ENCODE measurements at places on chromosomes 13 and 19.
A peak's percentile ranks its signal among the peaks of the same experiment; 100 is the strongest.

- peak; percentile 10 for DNase-seq
Observed at GRCh38 chr19:588741-589692, 664 bp upstream of the HCN2 start.

DNA sequence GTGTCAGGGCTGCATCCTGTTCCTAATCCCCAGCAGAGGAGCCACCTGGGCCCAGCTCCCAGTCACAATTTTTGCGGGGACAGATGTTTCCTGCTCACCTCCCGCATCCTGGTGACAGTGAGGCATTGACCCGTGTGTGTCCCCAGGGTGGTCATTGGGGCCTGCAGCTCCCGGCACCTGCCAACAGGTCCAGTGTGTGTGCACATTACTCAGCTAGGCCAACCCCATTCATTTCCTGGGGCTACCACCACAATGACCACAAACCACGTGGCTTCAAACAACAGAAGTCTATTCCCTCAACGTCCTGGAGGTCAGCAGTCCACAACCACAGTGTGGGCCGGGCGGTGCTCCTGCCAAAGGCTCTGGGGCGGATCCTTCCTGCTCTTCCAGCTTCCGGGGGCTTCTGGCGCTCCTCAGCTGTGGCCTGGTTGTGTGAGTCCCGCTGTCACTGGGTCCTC is 11.9 kb upstream of the F2RL3 start:
- peak; percentile 12 for DNase-seq

DNA sequence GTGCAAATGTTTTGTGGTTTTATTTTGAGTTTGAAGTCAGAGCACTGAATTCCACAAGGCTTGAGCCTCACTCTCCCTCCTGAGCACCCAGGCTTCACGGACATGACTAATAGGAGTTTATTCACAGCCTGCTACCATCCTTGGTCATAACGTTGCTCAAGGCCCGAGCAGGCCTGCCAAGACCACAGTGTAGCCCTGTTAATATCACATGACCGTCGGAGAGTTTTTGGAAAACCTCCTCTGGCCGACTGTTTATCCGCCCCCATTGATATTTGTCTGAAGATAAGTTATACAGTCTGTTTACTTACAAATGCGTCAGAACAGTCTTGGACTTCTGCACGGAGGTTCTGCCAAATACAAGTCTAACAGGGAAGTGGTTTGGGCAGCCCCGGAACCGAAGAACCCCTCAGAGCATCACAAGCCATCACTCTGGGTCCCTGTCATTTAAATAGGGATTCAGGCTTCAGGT is 89.9 kb downstream of the COL4A2 start:
- peak; percentile 100 for DNase-seq

DNA sequence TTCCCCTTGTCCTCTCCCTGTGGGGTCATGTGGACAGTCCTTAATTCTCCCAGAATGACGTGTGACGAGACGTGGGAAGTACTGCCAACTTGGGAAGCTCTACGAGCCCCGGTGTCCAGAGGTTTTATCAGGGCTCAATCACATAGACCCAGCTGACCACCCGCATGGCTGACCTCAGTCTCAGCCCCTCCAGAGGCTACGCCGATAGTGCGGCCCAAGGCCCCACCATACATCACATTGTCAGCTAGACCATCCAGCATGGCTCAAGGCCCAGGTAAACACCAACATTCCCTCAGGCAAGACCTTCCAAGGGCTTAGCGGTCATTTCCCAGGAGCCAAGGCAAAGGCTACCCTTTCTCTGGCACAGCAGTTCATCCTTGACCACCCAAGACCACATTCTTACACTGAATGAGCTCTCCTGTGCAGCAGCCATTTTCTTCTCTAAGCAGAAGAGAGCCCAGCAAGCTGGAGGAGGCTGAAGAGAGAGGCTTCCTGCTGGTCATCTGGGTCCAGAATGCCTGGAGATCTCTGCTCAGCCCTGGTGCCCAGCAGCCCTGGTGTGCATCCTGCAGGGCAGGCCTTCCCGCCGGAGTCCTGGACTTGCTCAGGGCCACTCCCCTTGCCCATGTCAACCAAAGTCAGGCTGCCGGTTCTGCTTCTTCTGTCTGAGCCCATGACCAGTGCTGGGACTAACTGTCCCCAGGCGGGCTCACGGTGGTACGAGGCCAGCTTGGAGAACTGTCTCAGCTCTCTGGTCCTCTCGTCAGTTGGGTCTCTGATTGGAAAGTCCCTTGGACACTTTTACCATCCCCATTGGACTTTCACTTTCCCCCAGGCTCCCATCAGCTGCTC is 7.9 kb upstream of the F10 start:
- no peak for DNase-seq

- peak; percentile 72 for DNase-seq
Observed at GRCh38 chr19:47697863-47698609, 15.2 kb upstream of the EHD2 start.

- peak; percentile 52 for DNase-seq
Observed at GRCh38 chr13:96052656-96053002, 572 bp downstream of the UGGT2 start.

DNA sequence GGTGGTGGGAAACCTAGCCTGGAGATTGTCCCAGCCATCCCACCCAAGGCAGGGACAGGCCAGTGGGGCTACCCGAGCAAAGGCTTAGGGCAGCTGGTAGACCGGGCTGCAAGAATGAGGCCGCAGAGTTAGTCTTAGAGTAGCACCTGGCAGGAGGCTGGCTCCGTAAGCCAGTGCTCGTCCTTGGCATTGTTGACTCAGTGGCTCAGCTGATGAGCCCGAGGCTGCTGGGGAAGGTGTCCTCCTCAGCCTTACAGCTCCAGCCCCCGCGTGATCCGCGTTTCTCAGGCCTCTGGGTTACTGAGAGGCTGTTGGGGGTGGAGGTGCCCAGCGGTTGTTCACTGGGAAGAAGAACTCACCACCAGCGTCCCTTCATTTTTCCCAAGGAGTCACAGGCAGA is 24.7 kb downstream of the PPP1R37 start:
- no peak for DNase-seq

GRCh38 chr13:35393886-35394285 is 82.6 kb downstream of the MAB21L1 start:
- DNase-seq, result no peak

GRCh38 chr19:33248954-33249613 is 23.4 kb upstream of the SLC7A10 start:
- no peak for DNase-seq

DNA sequence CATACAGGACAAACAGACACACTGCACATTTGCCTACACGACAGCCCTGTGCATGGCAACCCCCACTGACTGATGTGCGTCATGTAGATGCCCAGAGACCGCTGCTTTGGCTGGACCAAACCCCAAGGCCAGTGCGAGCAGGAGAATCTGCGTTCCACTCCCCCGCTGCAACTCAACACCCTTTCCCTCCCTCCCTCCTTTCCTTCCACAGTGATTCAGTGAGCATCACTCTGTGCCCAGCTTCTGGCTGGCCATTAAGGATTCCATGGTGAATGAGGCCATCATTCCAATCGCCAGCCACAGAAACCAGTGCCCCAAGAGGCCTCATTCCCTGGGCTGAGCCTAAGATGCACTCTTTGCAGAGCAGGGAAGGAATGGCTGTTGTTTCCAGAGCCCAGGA is 61.6 kb downstream of the GSX1 start:
- no peak for DNase-seq

GRCh38 chr13:48571126-48571913 is 38.4 kb upstream of the RCBTB2 start:
- DNase-seq, result peak; percentile 19

DNA sequence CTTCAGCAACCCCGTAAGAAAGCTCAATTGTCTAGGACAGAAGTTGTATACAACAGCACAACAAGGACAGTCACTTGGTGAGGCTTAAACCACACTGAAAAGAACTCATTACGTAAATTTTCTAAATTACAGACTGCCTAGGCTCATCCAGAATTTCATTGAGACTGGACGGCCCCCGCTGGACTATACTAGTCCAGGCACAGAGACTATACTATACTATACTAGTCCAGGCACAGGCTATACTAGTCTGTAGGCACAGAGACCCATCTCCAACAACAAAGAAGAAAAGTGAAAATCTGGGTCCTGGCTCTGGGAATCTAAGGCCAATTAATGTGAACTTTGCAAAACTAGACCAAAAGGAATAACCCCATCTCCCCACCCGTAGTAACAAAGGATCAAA is 700 bp downstream of the ZNF816 start:
- DNase-seq, result no peak

DNA sequence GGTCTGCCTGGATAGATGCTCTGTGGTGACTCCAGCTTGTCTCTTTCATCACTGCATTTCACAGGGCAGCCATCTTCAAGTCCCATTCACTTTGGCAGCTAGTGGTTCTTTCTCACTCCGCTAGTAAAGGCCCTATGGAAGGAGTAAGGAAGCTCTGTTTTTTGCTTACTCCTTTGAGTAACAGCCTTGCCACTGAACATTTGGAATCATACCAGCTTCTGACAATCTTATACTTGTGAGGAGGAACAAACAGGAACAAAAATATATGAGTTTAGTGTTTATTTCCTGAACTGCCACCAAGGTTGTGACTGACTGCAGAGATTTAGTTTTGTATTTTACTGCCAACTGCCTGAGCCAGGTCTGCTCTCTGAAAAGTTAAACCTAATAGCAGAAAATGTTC is 38.7 kb downstream of the KCTD4 start:
- DNase-seq, result no peak

- DNase-seq, result no peak
Observed at GRCh38 chr13:102145750-102146149, 256.1 kb downstream of the FGF14 start.

GRCh38 chr13:45630791-45631190 is 15.3 kb upstream of the ERICH6B start:
- peak; percentile 79 for DNase-seq

DNA sequence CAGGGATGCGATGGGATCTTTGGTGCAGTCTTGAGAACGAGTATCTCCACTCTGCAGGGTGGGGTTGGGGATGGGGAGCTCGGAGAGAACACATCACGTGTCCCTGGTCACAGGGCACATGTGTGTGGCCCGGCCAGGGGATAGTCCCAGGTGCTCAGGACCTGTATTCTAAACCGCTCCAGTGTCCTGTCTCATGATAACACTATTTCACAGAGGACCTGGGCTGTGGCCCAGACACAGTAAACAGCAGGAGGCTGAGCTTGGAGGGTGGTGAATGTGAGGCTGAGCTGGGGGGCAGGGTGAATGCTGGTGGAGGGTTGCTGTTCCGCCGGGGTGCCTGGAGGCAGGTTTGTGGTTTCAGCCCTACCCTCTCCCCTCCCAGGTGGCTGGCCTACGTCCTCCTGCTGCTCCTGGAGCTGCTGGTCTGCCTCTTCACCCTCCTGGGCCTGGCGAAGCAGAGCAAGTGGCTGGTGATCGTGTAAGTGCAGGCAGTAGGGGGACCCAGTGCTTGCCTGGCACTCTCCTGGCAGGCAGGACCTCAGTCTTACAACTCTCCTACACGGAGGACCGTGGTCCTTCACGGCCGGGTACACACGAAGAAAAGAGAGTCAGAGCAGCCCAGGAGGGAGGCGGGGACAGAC is 11.1 kb downstream of the TTYH1 start:
- DNase-seq, result no peak

DNA sequence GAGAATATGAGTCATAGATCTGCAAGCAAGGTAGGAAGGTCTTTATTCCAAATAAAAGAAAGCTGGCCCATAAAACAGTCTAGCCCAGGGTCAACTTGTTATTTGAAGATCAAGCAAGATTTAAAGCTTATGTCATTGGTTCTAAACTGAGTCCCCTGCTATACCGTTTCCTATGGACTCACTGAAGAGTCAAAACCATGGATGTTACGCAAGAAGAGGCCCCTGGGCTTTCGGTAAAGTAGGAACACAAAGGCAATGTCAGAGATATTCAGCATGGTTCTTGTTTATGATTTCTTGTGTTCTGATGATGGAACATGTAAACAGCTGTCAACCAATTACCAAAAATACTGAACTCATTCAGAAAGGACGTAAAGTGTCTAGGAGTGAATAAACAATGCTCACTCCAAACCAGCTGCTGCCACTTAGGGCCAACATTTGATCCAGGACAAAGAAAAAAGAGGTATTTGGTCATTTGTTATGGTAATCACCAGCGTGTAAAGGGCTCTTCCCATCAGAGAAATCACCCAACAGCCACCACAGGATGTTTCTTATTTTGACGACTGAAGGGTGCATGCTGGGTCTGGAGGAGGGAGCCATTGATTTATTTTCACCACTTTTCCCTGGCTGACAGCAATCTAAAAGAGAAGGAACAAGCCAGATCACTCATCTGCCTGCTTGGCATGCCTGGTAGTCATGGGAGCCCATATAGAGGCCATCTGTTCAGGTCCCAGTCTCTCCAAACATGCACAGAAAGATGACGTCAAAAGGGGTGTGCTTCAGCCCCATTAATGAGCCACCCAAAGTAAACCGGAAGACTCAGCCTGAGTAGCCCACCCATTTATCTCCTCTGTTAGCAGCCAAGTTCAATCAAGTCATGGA is 68.3 kb downstream of the FGF14 start:
- no peak for DNase-seq

DNA sequence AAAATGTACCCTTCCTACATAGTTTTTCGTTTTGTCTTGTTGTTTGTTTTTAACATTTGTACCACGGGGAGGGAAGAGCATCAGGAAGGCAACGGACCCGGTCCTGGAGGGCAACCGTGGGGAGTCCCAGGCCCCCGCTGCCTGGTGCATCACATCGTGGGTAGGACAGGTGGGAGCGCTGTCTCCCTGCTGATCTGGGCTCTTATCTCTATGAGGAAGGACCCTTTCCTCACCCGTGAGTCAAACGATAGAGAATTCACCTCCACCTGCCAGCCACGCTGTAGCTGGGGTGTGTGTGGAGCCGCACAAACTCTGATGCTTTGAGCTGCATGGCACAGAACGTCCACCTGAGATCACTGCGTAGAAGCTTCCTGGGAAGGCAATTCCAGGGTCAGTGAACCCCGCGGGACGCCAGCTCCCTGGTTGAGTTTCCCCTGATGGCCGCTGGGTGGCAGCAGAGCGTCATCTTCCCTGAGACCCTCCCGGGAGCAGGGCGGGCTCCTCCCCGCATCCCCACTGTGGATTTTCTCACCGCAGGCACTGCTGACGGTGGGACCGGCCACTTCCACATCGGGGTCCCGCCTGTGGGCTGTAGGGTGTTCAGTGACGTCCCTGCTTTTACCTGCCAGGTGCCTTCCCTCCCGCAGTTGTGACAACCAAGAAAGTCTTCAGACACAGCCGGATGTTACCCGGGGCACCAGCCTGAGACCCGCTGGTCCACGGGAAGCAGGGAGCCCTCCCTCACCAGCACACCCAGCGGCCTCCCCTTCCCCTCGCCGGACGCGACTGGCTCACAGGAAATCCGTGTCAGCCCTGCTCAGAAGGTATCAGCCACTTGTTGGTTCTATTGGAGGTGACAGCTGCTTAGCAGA is 54.7 kb downstream of the ZNF787 start:
- DNase-seq, result peak; percentile 59

DNA sequence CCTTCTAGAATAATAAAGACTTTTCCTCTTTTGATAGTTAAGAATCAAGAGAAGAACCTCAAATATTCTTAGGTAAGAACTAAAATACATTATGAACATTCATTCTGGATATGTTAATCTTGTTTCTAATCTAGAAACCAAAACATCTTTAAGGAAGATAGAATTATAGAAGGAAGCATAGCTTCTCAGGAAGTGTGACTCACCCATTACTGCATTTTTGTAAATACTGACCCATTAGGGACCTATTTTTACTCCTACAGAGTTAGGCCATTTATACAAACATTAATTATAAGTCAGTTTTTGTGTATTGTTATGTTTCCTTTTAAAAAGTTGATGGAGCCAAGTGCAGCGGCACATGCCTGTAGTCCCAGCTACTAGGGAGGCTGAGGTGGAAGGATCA is 147.1 kb downstream of the NUFIP1 start:
- no peak for DNase-seq

- no peak for DNase-seq
Observed at GRCh38 chr13:65454403-65454802, 1775.7 kb downstream of the PCDH9 start.

Measured in NCI-H226 (cell line).